Hippocampal formation (tissue), 2 donors: ENCODE measurements at places on chromosomes 1 and 21.

GRCh38 chr1:235947989-235948388 is 81.3 kb upstream of the LYST start:
- no peak for DNase-seq

GRCh38 chr1:117967477-117967876 is 37.9 kb downstream of the WDR3 start:
- DNase-seq = no peak

DNA sequence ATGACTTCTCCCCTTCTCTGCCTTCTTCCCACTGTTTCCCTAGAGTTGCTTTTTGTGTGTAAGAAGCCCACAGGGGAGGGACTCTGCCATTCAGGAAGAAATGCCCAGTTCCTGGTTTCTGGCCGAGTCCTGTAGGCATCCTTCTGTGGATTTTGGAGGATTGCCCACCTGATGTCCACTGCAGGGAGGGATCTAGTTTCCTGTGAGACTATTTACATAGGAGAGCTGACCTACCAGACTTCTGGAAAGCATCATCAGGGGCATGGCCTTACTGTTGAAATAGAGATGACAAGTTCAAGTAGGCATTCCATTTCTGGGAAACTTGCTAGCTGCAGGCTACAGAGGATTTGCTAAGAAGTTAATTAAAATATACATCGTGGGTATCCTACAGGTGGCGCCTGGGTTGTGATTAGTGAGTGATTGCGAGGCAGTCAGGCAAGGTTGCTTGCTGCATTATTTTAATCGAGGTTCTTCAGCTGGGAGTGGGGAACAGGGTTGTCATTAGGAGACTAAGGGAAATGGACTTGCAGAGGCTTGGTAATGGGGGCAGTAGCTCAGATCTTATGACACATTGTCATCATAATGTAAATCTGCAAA is 148.7 kb downstream of the HHAT start:
- no peak for DNase-seq

GRCh38 chr1:82880506-82880905 is 1079.8 kb downstream of the ADGRL2 start:
- no peak for DNase-seq

- no peak for DNase-seq
Measured at GRCh38 chr1:55204997-55205396, 10.2 kb downstream of the USP24 start.

GRCh38 chr1:21468599-21468998 is 28.7 kb downstream of the NBPF3 start:
- DNase-seq = no peak

DNA sequence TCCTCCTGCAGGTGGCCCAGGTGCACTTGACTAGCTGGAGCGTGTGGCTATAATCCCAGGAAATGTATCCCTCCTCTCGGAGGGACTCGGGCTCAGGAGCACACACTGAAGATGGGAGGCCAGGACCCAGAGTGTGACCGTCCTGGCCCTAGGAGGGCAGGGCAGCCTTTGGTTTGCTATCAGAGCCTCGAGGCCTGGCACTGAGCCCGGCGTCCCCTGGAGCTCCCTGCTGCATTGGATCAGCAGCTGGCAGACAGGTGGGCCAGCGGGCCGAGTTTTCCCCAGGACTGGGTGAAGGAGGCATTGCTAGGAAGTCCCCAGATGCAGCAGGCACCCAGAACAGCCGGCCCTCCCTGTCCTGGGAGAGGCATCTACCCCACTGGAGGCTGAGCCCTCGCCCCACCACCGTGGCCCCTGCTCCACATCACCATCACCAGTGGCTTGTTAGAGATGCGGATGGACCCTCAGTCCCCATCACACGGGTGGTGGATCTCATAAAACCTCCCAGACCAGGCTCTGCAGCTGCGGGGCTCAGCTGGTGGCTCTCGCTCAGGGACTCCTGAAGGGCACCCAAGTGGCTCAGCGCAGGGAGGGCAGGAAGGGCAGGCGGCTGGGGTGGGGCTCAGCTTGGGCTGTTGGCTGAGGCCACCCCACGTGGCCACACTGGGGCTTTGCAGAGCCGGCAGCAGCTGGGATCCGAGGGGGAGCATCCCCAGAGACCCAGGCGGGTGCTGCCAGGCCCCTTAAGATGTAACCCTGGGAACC is 32.7 kb upstream of the POFUT2 start:
- DNase-seq = no peak

GRCh38 chr1:223621312-223621734 is 44.2 kb downstream of the CAPN8 start:
- DNase-seq = no peak

- no peak for DNase-seq
Measured at GRCh38 chr1:234906654-234907053, 222.0 kb downstream of the TOMM20 start.

GRCh38 chr1:75733661-75734060 is 9.2 kb downstream of the ACADM start:
- DNase-seq = no peak

- peak; percentile 99 for DNase-seq
Measured at GRCh38 chr1:221741703-221742554, at the start of gene DUSP10. Gene DUSP10, minus strand, starts transcription at chr1:221742089. Its CDS starts 2,345 bp downstream, at chr1:221739744.

- peak; percentile 80 for DNase-seq
Measured at GRCh38 chr1:59947047-59947938, 20.7 kb upstream of the CYP2J2 start.

GRCh38 chr1:45356186-45356585 is 15.9 kb upstream of the MUTYH start:
- no peak for DNase-seq

- DNase-seq = no peak
Measured at GRCh38 chr1:179252606-179253005, 23.1 kb upstream of the ABL2 start.

GRCh38 chr1:89843273-89844130 is 22.7 kb downstream of the LRRC8D start:
- peak; percentile 30 for DNase-seq

- DNase-seq = no peak
Measured at GRCh38 chr1:159079525-159079924, 3.0 kb upstream of the AIM2 start.

GRCh38 chr1:51549016-51549619 is 30.1 kb upstream of the EPS15 start:
- DNase-seq = no peak

GRCh38 chr21:39850333-39850732 is 16.9 kb upstream of the PCP4 start:
- no peak for DNase-seq

- DNase-seq = no peak
Measured at GRCh38 chr1:112461200-112461871, 47.4 kb upstream of the WNT2B start.

DNA sequence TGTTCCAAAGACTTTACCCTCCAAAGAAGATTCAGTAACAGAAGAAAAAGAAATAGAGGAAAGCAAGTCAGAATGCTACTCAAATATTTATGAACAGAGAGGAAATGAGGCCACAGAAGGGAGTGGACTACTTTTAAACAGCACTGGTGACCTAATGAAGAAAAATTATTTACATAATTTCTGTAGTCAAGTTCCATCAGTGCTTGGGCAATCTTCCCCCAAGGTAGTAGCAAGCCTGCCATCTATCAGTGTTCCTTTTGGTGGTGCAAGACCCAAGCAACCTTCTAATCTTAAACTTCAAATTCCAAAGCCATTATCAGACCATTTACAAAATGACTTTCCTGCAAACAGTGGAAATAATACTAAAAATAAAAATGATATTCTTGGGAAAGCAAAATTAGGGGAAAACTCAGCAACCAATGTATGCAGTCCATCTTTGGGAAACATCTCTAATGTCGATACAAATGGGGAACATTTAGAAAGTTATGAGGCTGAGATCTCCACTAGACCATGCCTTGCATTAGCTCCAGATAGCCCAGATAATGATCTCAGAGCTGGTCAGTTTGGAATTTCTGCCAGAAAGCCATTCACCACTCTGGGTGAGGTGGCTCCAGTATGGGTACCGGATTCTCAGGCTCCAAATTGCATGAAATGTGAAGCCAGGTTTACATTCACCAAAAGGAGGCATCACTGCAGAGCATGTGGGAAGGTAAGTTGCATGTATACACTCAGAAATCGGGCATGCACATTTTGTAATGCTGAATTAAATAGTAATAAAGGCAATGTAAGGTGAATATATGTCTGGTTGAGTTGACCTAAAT is 97.2 kb downstream of the ZFYVE9 start:
- DNase-seq = no peak

- DNase-seq = no peak
Measured at GRCh38 chr1:86155051-86155806, 1.3 kb downstream of the COL24A1 start.

- no peak for DNase-seq
Measured at GRCh38 chr1:12539320-12539704, 78.7 kb downstream of the DHRS3 start.

DNA sequence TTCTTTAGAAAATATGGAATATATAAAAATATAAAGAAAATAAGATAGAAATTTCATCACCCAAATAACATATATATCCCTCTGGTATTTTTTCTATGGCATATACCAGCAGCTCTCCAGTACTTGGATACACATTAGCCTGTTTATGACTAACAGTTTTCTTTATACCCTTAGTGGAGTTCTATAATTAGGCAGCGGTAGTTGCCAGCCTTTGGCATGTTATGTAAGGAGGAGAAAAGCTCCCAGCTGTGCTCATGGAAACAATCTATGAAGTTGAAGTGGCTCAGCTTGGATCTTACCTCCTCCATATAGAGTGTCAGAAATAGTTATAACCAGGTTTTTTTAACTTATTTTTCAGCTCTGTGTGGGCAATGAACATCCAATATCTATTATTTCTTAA is 1636.8 kb downstream of the AMY1C start:
- no peak for DNase-seq

GRCh38 chr21:24183077-24183476 is 1424.2 kb downstream of the MRPL39 start:
- no peak for DNase-seq

- no peak for DNase-seq
Measured at GRCh38 chr1:22863766-22864165, 108.9 kb downstream of the LACTBL1 start.

GRCh38 chr1:7888248-7889081 is 35.6 kb upstream of the UTS2 start:
- DNase-seq = no peak

- no peak for DNase-seq
Measured at GRCh38 chr1:190193508-190194115, 284.1 kb downstream of the BRINP3 start.

DNA sequence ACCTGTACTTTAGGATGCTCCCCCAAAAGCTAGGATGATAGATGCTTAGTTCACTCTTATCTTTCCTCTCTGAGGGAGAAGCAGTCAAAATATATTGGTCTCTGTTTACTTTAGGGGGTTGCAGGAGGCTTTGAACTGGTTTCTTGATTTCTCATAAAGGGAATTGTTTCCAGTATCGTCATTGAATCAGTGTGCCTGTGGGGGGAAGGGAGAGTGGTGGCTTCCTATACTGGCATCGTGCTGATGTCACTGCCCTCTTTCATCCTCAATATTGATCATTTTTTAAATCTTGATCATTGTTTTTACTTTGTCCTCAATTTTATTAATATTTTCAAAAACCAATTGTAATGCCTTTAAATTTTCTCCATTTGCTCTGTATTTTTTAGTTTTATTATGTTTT is 40.2 kb upstream of the CFHR3 start:
- no peak for DNase-seq
